Calu3 (cell line): ENCODE measurements at places on chromosomes 5 and 9.

- DNase-seq: no peak
Observed at GRCh38 chr9:89522261-89522958, 24.5 kb upstream of the SEMA4D start.

DNA sequence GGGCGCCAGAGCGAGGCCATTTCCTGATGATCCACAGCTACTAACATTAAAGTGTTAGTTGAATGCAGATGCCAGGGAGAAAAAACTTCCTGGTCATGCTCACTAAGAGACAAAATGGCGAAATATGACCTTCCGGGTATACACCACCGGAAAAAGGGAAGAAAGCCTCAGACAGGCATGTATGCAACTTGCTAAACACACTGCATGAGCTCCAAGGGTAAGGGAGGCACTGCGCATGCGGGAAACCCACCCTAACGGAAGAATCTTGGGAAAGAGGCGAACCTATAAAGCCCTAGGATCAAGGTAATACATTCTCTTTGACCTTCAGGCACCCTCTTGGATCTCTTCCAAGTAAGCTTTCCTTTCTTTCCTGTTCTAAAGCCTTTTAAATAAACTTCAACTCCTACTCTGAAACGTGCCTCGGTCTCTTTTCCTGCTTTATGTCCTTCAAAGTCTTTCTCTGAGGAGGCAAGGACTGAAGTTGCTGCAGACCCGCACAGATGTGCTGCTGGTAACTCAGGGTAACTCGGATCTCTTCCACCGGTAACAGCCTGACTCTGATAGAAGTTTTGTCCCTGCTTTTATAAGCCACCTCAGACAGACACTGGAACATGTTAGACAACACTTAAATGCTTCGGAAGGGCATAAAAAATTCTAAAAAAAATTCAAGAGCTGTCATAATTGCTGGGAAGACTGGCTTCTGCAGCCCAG, 64.9 kb downstream of the DTWD2 start:
- DNase-seq: no peak

DNA sequence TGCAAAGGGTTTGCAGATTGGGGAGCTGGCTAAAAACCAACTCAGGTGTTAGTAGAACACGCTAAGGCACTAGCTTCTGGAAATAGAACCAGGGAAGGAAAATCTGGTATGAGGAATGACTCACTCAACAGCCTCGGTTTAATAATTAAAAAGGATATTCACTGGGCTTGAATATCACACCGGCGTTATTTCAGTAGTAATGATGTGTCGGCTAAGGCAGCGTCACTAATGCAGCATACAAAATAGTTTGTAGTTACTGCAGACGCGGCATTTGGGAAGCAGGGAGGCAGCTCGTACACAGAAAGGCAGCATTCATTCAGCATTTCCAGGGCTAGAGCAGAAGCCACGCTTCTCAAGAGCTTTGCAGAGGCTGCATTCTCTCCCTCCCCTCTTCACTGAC, 1.7 kb downstream of the ADRA1B start:
- DNase-seq: no peak

DNA sequence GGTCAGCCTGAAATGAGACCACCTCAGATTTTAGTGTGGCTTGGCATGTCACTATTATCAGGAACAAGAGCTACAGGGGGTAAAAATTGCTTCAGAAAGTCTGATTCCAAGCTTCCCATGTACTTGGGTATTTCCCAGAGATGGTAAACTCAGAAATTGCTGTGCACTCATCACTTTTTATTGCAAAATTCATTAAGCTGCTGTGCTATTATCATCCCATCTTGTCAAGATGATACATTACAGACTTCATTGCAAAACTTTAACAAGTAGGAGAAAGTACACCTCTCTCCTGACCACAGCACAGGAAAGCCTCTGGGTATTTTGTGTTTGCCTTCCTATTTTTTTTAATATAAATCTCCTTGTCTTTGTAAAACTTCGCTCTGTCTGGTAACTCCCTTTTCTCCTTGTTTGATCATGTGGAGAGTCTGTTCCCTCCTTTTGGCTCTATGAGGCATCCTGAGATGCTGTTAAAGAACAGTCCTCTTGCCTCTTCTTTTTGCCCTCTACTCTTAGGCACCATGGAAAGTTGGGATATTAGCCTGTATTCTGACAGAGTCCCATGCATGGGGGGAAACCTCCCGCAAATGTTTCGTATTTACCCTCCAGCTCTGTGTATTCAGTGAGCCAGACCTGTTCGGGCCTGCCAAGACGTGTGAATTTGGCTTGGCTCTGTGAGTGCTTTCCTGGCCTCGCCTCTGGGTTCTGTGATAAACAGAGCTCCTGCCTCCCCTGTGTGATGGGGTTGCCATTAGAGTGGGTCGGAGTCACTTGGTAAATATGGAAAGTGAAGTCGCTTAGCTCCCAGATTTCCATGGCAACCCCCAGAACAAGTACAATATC, 260.7 kb downstream of the NR3C1 start:
- DNase-seq: no peak

- no peak for DNase-seq
Observed at GRCh38 chr9:88390371-88390990, 2.2 kb downstream of the SPIN1 start.

DNA sequence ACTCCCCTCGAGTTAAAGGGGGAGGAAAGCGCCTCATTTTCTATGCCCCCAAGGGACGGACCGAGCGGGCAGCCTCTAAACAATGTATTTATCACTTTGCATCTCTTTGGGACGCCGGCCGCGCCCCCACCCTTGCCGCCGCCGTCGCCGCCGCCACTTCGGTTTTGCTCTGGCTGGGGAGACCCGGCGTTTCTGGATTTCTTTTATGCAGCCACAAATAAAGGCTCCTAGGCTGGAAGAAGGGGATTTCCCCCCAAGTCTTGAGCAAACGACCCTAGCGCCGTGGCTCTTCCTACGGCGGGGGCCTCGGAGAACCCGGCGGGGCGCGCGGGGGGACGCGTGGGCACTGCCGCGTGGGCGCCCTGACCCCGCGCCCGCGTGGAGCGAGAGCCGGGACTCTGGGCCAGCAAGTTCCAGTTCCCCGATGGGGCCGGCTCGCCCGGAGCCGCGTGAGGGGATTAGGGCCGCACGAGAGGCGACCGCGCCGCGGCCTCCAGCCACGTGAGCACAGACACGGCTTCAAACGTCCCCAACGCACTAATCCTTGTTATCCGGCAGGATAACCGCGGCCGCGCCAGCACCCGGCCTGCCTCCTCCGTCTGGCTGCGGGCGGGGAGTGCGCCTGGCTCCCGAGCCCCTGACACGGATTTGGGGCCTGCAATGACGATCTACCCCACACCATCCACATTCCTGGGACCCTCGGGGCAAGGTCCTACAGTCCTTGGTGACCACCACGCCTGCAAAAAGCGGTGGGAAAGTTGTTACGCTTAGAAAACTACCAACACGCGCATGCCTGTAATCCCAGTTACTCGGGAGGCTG, 7.9 kb upstream of the NEUROG1 start:
- DNase-seq: no peak

DNA sequence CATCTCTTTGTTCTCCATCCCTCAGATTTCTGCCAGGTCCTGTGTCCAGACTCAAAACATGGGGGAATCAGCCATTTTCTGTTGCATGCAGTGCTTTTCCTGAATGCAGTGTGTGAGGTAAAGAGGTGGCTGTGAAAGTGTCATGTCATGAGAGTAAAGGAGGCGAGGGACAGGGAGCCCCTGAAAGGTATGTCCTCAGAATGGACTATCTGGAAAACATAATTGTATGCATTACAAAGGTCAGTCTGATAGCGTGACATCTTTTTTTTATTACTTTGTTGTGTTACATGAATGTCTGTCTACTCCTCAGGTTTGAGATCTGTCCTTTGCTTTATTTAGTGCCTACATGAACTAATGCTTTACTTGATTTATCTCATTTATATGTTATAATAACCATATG, 239.1 kb downstream of the MAN2A1 start:
- DNase-seq: no peak

DNA sequence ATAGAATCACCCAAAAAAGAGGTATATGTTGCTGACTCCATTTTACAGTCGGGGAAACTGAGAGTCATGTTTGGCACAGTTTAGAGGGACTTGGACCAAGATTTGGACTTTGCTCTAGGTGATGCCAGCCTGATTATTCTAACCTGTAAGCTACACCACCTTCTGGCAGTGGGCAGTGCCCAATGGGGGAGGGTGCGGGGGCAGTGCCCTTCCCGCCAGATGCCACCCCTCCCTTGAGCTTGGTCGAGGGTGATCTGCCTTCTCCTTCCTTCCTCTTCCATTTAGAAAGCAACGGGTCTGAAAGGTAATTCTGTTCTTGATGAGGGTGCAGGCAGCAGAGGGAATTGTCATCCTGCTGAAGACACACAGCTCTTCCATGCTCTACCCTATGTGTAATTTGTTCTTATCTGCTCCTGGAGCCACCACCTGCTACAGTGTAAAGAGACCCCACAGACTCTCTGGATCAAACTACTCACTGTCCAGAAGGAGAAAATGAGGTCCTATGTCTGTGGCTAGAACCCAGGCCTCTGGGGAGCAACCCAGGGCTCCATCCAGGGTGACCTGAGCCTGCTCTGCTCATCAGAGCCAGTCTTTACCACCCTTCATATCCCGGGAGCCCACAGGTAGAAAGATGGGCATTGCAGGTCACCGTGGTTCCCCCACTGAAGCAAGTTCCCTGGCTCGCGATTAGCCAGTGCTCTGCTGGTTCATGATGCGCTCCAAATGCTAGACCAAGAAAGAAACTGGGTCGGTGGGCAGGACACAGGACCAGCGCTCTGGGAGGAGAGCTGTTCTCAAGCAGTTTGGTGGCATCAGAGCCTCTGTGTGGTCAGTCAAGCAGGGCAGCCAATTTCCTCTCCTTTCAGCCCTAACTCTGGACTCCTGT, 156.2 kb downstream of the RGS3 start:
- DNase-seq: peak; percentile 14

DNA sequence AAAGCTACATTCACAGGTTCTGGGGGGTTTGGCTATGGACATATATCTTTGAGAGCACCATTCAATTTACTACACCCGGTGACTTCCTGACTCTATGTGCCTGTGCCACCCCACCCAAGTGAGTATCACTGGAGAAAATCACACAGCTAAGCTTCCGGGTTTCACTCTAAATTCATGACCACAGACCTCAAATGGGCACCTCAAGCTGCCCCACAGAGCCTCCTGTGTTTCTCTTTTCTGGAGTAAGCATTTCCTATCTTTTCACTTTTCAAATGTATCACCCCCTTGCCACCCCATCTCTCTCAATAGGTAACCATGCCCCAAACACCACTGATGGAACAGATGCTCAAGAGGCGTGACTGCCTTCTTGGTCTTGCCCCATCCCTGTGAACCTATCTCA, 49.2 kb upstream of the NEK6 start:
- DNase-seq: no peak

DNA sequence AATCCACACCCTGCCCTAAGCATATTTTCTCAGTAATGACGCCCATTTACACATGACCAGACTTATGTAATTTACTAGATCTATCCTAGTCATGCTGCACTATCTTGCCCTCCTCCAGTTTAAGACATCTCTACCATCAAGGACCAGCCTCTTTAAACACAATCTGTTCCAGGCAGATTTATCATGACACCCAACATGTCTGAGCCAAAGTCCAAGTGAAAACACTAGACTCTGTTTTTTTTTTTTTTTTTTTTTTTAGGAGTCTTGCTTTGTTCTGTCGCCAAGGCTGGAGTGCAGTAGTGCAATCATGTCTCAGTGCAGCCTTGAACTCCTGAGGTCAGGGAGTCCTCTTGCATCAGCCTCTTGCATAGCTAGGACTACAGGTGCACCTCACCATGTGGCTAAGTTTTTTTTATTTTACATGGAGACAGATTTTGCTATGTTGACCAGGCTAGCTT, 354.6 kb downstream of the ARRDC3 start:
- no peak for DNase-seq

DNA sequence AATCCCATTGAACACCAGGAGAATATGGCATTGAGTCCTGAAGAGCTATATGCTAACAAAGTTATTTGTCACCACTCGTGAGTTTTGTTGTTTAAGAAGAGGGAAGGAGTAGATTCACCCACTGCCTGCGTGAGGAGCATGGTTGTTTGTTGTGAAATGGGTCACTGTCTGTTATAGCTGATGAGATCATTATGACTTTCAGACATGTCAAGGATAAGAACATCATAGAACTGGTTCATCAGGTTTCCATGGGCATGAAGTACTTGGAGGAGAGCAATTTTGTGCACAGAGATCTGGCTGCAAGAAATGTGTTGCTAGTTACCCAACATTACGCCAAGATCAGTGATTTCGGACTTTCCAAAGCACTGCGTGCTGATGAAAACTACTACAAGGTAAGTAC, 76.9 kb downstream of the SYK start:
- no peak for DNase-seq

DNA sequence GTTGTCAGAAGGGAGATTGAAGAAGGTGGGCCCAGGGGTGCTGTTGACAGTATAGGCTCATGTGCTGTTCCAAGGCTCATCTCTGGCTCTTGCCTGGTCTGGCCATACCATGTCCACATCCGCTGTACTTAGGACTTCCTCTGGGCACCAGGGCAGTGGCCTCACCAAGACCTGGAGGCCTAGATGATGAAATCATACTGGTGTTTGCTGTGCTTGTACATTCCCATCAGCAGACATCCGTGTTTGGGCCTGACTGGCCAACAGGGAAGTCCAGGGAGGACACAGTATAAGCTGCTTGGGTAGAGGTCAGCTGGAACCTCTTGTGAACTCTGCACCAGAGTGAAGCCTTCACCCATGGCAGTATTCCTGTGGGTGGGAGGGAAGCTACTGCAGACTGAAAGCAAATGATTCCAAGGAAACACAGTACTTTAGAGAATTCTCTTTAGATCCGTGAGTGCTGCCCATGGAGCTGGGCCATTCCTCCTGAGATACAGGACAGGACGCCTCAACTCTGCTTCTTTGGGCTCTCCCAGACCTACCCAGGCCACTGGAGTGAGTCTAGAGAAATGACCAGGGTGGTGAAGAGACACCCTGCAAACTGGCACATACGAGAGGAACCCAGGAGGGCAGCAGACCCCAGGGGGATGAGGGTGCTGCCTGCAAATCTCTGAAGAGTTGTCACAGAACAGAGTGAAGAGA, 22.5 kb downstream of the POLR1E start:
- no peak for DNase-seq

GRCh38 chr9:76562511-76562911, 103.5 kb downstream of the GCNT1 start:
- no peak for DNase-seq

GRCh38 chr9:2271426-2271825, 256.3 kb downstream of the SMARCA2 start:
- DNase-seq: no peak

GRCh38 chr5:38660194-38660668, 103.8 kb upstream of the LIFR start:
- peak; percentile 85 for DNase-seq

DNA sequence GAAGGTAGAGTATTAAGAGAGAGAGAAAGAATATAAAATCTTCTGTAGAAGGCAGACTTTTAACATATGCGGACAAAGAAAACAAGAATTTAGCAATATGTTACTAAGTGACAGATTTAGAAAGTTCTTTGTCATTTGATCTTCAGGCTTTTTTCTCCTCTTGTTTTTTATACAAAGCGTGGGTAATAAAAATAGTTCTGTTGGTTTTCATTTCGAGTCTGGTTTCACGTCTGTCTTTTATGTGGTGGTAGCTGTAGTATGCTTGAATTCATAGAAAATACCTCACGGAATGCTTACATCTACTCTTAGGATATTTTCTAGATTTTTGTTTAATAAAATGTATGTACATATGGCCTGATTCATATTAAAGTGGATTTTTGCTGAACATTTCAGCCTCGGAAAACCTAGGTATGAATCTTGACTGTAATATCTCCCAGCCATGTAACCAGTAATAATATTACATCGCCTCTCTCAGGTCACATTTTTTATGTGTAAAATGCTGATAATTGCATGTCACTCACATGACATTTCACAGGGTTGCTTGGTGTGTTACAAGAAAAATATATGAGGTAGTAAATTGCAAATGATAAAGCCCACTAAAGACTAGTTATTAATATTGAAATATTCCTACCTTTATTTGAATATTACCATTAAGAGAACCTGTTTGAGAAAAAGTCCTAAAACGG, 72.5 kb upstream of the TAF11L2 start:
- no peak for DNase-seq
